ENCODE measurements at places on chromosomes 12 and 14.

GRCh38 chr14:88914956-88915355 lies 90.5 kb downstream of the TTC8 start:
- DNase-seq, result no peak

DNA sequence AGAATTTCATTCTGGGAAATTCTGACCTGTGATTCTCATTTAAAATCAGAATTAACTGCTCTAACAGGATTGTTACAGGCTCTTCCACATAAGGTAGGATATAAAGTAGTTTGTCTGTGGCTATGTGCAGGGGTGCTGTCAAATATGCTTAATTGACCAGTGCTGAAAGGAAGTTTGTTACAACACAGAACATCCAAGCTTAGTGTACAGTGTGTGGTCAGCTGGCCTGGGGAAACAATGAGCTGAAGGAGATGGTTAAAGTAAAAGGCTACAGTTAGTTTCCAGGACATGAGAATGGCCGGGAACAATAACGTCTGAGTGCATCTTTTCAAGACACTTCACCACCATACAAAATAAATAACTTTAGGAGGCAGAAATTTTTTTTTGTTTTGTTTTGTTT lies 68.0 kb downstream of the PKP2 start:
- DNase-seq, result no peak

DNA sequence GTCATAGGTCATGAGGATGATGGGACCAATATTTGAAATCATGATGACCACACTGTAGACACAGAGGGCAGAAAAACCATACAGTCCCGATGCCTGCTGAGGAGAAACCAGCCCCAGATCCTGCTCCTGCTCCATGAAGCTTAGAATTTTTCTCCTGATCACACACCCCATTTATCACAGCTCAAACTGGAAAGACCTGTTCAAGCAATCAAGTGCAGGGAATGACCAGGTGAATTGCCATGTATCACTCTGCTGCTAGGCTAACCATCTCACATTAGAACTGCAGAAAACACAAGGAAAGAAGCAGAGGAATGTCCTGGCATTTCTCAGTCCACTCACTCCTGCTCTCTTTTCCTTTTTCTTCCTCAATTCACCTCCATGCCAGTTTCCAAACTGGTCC lies 18.1 kb downstream of the MANSC1 start:
- DNase-seq, result no peak

DNA sequence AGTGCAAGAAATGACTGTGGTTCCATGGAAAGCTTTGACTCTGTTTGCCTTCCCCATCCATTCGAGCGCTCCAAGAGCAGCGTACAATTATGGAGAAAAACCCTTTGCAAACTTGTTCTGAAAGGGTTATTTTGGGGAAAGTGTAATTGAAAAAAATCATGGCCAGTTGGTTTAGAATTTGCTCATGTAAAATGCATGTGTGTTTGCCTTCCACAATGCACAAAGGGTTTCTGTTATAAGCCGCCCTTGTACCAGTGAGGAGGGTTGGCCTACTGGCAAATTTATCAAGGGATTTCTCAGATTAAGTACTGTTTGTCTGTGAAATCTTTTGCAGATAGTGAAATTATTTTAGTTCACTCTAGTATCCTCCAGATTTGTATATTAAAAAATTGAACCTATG lies 62.7 kb upstream of the PELI2 start:
- DNase-seq, result no peak

GRCh38 chr12:6201826-6202225 lies 1.6 kb downstream of the CD9 start:
- DNase-seq, result no peak

- DNase-seq, result no peak
Measured at GRCh38 chr12:111221062-111222026, 147.6 kb downstream of the PHETA1 start.

DNA sequence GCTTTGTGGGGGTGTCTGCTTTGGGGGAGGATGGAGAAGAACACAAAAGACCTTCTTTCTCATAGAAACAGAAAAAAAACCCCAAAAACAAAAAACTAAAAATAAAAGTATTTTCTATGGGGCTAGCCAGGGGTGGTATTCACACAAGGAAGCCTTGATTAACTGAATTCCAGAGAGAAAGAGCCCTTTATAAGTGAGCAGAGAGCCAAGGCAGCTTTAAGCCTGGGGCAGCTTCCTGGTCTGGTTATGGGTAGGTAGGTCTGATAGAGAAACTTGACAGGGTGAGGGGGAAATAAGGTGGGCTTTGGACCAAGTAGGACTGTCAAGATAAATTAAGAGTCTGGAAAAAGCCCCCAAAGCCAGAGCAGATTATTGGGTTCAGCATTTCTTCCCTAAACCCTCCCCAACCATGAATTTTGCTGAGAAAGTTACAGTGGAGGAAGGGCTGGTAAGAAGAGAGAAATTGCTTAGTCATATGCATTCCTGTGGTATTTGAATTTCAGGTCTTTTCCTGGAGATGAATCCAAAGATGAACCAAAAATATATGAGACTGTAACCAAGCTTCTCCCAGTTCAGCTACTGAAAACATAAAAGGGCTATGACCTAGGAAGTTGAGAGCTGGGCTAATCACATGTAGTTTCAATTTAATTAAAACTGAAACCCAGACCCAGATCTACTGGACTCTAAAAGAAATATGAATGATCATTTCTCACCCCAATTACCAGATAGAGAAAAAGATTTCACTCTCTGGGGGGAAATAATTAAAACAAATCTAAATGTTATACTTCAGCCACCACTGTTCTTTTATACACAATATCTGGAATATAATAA lies 144.8 kb downstream of the TBC1D30 start:
- no peak for DNase-seq

DNA sequence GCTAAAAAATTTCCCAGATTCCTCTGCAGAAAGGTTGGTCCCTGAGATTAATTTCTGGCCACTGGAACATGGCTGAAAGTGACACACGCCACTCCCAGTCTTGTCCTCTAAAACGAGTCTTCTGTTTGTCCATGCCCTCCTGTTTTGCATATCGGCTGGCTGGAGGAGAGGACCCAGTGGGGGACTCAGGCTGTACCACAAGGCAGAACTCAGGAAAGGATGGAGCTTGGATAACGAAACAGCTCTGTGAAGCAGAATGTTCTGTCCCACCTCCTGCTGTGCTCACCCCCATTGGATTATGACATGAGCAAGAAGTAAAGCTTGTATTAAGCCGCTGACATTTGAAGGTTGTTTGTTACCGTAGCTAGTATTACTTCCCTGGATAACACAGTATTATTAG lies 856.2 kb downstream of the BCL11B start:
- DNase-seq, result no peak

DNA sequence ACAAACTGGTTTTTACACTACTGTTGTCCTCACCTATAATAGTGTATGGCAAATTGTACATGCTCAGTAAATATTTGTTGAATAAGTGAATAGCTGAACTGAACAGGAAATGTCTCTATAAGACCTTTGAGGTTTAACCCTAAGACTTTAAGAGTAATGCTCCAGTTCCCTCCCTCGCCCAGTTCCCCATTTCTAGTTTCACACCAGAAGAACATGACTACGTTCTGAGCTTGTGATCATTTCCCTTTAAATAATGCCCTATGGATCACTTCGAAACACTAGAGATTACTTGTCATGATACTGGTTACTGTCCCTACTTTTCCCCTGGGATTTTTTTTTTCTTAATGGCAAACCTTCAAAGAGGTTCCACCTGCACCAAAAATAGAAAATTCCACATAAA lies 69.3 kb downstream of the PRKD1 start:
- DNase-seq, result no peak

DNA sequence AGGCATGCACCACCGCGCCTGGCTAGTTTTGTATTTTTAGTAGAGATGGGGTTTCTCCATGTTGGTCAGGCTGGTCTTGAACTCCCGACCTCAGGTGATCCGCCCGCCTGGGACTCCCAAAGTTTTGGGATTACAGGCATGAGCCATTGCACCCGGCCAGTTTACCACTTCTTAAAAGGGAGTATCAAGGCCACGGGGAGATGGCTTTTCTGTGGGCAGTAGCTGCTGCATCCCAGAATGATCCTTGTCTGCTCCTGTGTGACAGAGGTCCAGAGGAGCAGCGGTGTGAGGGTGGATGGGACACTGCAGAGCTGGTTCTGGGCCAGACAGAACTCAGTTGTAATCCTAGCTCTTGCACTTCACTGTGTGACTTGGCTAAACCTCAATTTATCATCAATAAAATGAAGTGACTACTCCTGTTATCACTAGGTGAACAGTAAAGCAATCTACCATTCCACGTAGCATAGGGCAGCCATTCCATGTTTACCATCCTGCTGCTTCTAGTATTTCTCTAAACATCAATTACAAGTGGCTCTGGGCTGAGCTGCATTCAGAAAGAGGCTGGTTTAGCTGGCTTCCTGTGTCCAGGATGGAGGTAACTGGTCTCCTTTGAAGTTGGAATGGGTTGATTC lies 3.0 kb upstream of the NPFF start:
- DNase-seq, result no peak

GRCh38 chr12:108302403-108303311 lies 36.5 kb downstream of the CMKLR1 start:
- no peak for DNase-seq

- no peak for DNase-seq
Measured at GRCh38 chr12:31629756-31630732, 29.4 kb upstream of the ETFBKMT start.

DNA sequence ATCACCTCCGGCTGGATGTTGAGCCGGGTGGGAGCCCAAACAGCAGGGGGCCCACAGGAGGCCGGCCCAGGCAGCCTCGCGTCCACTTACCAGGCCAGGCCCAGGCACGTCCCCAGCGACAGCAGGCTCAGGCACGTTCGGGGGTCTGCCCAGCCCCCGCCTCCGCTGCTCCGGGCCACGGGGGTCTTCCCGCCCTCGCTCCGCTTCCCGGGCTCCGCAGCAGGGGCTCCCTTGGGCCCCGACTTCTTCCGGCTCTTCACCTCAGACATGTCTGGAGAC lies 216 bp downstream of the IKBIP start:
- no peak for DNase-seq

GRCh38 chr14:36091096-36091495 lies 85.4 kb downstream of the PTCSC3 start:
- no peak for DNase-seq

- DNase-seq, result no peak
Measured at GRCh38 chr14:46769292-46769691, 117.7 kb upstream of the RPL10L start.

DNA sequence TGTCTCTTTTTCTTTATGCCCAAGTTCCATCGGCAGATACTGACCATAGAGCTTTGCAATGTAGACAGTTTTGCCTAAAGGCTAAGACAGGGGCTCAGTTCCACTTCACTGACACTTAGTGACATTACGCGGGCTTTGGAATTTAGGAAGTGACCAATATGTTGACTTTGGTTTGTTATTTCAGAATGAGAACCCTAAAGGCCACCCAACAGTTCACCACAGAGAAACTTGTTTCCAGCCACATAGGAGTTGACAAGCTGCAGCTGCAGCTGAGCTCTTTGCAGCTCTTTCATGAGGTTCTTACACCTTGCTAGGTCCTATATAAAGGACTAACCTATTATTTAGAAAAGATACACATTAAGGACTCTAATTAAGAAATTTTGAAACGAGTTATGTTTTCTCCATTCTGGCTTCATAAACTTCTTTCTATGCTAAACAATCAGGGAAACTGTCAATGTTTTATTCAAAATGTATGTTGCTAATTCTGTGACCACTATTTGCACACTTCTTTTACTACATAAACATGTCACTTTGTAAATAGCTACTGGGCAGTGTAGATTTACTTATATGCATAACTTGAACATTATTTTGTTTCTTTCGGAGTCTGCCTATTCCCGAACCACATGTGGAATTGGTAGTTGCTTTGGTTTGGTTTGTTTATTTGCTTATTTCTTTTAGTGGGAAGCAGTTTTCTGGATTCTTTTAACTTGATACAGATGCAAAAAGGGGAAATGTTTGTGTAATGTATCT lies 18.5 kb upstream of the KLRD1 start:
- no peak for DNase-seq

GRCh38 chr14:69543341-69544115 lies 31.1 kb downstream of the CCDC177 start:
- peak; percentile 28 for DNase-seq

DNA sequence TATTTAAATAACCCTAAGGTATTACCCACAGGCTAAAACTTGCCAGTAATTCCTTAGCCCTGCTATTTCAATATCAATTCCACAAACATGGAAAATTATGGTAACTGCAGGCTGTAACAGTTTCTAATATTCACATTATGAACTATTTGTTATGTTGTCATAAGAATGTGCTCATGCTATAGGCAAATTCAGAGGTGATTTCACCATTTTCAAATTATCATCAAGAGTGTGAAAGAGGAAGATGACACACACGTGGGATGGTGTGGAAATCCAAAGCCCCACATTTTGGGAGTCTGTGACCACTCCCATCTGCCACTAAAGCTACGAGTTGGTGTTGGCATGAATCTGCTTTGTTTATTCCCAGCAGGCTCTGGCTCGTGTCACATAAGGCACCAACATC lies 5.9 kb upstream of the MYO1A start:
- no peak for DNase-seq

GRCh38 chr12:52351196-52352059 lies 15.9 kb downstream of the KRT85 start:
- peak; percentile 70 for DNase-seq

- peak; percentile 7 for DNase-seq
Measured at GRCh38 chr12:106267535-106267934, 19.7 kb upstream of the CKAP4 start.

GRCh38 chr14:94663538-94663937 lies 51.3 kb downstream of the SERPINA3 start:
- no peak for DNase-seq

DNA sequence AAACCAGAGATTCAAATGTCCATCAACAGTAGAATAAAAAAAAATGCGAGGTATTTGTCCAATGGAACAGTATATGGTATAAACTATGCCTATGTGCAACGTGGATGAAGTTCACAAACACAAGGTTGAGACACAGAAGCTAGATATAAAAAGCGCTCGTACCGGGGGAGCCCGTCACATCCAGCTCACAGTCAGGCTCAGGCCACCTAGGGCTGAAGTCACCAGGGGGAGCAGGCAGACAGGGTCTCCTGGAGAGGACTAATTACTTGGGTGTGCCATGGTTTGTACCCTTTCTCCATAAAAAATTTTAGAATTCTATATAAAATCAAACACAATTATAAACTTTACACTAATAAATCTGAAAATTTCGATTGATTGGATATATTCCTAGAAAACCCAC lies 13.6 kb downstream of the AHNAK2 start:
- no peak for DNase-seq

DNA sequence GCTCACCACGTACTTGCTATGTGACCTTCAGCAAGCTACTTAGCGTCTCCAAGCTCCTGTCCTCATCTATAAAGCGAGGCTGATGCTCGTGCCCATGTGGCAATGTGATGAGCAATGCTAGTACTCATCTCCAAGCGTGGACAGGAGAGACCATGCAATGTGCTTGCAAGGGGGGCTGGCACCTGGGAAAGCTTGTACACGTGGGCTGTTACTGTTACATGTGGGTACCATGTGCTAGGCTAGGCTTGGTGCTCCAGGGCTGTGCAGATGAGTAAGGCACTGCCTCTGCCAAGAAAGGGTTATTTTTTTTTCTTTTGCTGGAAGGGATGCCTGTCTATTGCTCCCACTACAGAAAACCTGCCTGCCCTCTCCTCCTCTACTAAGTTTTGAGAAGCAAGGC lies 46.6 kb downstream of the TSPAN11 start:
- DNase-seq, result no peak

- no peak for DNase-seq
Measured at GRCh38 chr14:72888636-72889201, 5.2 kb downstream of the DPF3 start.
